GM12878 (cell line): ENCODE measurements at places on chromosomes 2 and 18.

DNA sequence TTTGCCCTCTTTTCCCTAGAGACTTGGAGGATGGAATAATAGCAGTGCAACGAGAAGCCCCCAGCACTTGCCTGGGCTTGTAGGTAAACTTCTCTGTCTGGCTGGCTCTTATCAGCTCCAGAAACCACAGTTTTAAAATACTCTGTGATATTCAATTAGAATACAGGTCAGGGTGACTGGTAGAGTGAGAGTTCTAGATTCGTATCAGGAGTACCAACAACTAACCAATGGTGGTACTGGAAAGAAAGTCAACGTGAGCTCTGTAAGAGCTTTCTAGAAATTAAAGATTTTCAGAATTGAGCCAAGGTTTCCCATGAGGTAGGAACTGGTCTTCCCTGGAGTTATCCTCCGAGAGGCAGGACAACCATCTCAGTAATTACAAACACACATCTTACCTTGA lies 216.9 kb downstream of the NYAP2 start:
- DNase-seq, result no peak

DNA sequence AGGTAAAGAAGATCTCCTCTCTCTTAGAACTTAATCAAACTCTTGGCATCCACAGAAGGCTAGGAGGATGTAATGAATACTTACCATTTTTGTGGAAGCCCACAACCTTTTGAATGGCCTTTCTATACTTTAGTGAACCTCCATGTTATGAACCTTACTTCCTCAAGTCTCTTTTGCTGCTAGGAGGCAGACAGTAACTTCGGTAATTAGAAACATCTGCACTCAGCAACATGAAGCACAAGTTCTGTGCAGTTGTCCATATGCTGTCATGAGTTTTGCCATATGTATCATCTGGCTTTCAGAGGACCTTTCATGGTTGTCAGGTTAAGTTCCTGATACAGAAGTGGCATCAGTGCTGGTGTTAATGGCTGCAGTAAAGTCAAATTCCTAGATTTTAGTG lies 50.4 kb downstream of the PDK1 start:
- DNase-seq, result no peak

- DNase-seq, result no peak
These were observed 372.5 kb downstream of the CBLN2 start for GRCh38 chr18:72171596-72171995.

DNA sequence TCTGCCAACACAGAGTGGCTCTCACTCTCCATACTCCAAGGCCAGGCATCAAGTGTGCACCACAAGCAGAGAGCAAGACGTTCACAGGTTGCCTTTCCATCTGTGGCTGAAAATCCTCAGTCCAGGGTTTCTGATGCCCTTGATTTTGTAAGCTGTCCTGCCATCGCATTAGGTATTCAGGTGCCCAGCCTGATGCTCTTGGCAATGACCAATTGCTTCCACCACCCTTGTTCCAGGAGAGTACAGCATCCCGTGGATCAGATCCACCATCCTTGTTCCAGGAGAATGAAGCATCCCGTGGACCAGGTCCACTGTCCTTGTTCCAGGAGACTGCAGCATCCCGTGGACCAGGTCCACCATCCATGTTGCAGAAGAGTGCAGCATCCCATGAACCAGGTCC lies 133.4 kb upstream of the GPC1 start:
- no peak for DNase-seq

DNA sequence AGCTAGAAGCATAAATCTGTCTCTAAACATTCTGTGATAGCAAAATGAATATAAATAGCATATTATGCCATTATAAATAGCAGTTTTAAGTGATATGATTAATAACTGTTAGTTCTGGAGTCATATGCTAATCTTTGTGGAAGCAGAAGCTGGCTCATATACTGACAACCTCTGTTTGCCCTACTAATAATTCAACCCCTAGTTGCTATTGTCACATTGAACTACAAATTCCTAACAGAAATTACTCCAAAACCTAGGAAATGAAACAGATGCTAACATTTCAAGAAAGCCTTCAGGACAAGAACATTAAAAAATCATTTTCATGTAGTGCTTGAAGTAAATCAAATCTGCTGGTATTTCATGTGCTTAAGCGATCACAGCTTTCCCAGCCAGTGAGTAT lies 28.2 kb downstream of the CALCRL start:
- DNase-seq, result no peak

GRCh38 chr2:30978044-30978443 lies 160.2 kb downstream of the GALNT14 start:
- no peak for DNase-seq
